Activated CD8-positive, alpha-beta memory T cell treated with anti-CD3 and anti-CD28 coated beads for 4 hours (primary cell): ENCODE measurements at places on chromosomes 2 and 18.

- no peak for DNase-seq
These were observed 54.6 kb downstream of the CYP27C1 start for GRCh38 chr2:127165539-127165935.

GRCh38 chr18:36825526-36825925 is 3.3 kb downstream of the TPGS2 start:
- no peak for DNase-seq

DNA sequence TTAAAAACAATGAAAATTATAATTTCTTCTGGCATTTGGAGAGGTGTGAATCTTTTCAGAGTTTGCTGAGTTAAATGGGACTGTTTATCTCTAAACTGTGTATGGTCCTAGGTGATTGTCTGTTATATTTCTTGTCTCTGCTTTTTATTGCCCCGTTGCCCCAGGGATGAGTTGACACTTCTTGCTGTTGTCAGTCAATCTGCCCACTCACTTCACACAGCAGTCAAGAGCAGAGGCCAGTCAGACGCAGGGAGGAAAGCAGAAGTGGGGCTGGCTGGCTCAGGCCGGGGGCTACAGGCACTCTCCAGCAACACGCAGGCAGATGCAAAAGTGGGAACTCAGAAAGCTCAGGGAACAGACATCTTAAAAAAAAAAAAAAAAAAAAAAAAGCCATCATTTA is 365.2 kb downstream of the CLIP4 start:
- no peak for DNase-seq

GRCh38 chr2:213185147-213185822 is 33.9 kb upstream of the IKZF2 start:
- DNase-seq, result no peak

DNA sequence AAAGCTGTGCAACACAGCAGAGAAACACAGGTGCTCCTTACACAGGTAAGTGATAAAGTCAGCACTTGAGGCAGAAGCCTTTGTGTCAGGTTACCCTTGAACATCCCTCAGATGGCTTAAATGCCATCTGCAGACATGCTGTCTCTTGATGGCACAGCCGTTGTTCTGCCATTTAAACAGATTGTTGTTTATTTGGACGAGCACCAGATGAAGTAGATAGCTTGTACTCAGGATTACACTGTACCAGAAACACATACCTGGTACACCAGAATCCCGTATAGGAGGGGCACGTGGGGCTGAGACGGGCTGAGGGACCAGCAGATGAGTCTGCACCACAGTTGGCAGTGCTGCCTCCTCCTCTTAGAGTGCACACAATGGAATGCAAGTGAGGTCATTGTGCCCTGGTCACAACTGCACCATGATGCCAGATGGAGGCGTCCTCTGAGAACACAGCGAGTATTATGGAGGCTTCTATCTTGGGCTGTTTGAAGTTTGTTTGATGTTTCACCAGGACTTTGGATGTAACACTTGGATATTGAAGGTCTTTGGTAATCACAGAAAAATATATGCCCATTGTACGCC is 143.0 kb downstream of the TANC1 start:
- no peak for DNase-seq

- no peak for DNase-seq
These were observed 177.3 kb downstream of the AGAP1 start for GRCh38 chr2:235670974-235671787.

GRCh38 chr18:27780061-27780745 is 396.7 kb downstream of the CDH2 start:
- no peak for DNase-seq

GRCh38 chr2:36886664-36887063 is 79.7 kb downstream of the STRN start:
- no peak for DNase-seq

GRCh38 chr2:11270891-11271290 is 73.5 kb downstream of the ROCK2 start:
- DNase-seq, result no peak

GRCh38 chr2:186309901-186310300 is 176.2 kb upstream of the ZC3H15 start:
- no peak for DNase-seq

- no peak for DNase-seq
These were observed 481.6 kb downstream of the LPIN1 start for GRCh38 chr2:12227941-12228608.

DNA sequence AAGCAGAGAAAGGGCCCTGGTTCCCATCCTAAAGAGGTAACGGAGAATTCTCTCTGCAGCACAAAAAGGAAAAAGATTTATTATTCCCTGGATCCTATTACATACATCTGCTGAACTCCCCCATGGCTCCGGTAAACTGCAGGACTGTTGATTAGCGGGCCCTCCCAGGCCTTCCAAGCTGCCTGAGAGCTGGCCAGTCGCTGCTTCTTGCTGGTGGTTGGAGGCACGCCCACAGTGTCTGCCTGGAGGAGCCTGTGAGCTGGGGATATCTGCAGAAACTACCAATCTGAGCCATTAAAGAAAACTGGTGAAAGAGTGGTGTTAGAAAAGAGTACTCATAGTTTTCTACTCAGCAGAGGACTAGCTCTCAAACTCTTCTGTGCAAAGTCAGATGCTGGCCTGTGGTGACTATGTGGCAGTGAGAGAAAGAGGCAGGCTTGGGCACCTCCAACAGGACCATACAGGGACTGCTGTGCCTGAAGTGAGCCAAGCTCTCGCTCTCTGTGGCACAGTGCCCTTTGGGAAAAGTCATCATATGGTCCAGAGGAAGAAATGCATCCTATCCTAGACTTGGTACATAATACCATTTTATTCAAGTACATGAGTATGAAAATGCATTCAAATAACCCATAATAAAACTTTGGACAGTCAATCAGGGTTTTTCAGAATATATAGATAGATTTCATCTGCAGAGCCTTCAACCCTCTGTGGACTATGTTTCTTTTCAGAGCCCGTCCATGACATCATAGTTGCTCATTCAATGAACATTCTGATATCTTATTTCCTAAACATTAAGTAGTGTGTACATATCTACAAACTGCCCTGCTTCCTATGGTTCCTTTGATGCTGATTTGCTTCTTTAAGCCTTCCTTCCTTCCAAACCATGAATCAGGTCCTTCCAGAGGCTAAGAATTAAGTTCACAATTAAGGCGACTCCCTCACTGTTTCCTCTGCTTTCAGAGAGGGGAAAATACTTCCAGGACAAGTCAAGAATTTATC is 242.0 kb upstream of the LYPD1 start:
- no peak for DNase-seq

GRCh38 chr2:241159116-241159515 is 8.8 kb downstream of the PPP1R7 start:
- no peak for DNase-seq

- no peak for DNase-seq
These were observed 367.2 kb downstream of the MTX2 start for GRCh38 chr2:176636401-176636800.

DNA sequence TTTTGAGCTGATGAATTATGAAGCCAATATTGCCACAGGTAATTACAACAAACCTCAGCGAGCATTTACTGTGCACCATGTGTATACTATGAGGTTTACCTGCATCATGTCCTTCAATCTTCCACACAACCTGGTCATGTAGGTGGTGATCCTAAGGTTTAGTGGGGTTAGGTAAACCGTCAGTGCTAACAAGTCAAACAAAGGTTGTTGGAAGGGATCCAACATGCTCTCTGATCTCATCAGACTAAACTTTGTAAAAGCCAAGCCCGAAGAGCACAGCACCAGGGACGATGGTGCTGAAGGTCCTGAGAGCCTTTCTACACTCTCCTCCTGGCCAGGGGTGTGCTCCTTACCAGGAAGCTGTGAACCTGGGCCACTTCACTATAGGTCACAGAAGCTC is 29.4 kb downstream of the SH3YL1 start:
- no peak for DNase-seq

GRCh38 chr18:47342566-47342965 is 91.1 kb upstream of the SKOR2 start:
- DNase-seq, result no peak

GRCh38 chr18:56246916-56247315 is 391.5 kb downstream of the TXNL1 start:
- DNase-seq, result no peak

GRCh38 chr18:12308386-12309100 is 502 bp downstream of the TUBB6 start:
- DNase-seq, result no peak

- DNase-seq, result no peak
These were observed 58.7 kb upstream of the LRP1B start for GRCh38 chr2:142189501-142189900.

DNA sequence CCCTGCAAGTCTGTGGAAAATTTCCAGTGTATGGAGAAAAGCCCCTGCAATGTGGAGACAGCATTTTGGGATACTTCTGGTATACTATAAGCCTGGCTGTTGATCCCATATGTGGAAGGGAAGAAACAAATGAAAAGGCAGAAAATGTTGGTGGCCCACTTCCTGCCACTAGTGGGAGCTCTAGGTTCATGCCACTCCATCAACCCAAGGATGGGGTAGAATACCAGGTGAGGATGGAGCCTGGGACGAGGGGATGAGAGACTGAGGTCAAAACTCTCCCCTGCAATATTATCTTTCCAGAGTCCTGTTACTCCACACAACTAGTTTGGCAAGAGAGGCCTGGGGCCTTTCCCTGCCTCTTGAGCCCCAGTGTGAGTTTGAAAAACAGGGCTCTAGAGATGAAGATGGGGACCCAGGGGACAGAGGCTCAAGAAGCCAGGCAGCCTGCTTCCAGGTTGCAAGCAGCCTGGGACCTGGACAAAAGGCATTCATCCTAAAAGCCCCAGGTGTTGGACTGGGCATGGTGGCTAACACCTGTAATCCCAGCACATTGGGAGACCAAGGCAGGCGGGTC is 31.9 kb downstream of the BMP10 start:
- DNase-seq, result no peak

DNA sequence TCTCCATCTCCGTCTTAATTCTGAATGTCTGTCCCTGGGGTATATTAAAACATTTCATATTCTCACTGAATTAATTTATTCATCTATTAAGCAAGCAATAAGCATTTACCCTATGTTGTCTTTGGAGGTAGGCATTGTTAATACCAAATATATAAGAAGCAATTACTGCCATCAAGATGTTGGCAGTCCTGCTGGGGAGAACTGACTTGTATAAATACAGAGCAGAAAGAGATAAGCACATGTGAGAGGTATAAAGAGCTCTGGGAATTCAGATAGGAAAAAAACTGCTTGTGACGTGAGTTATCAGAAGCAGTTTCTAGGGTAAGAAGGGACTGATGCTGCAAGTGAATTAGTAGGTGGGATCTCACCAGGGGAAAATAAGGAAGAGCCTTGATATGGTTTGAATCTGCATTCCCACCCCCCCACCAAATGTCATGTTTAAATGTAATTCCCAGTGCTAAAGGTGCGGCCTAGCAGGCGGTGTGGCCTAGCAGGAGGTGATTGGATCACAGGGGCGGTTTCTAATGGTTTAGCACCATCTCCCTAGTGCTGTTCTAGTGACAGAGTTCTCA is 286.8 kb downstream of the RAD51AP2 start:
- no peak for DNase-seq

GRCh38 chr2:24831221-24832072 is 38.2 kb downstream of the CENPO start:
- DNase-seq, result no peak

DNA sequence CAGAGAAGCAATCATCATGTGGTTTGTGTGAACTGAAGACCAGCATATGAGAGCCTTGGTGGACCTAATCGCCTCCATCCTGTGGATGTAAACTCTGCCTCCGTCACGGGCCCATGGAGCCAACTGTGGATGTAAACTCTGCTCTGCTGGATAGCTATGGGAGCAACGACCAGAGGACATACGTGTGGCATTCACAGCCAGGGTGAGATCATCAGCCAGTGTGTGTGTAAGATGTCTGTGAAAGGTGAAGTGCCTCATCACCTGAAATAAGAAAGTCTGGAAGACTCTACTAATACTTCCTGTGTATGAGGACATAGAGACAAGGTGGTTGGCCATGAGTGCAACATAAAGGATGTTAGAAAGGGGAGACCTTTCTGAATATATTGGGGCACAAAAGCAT is 63.5 kb downstream of the CYB5A start:
- no peak for DNase-seq

DNA sequence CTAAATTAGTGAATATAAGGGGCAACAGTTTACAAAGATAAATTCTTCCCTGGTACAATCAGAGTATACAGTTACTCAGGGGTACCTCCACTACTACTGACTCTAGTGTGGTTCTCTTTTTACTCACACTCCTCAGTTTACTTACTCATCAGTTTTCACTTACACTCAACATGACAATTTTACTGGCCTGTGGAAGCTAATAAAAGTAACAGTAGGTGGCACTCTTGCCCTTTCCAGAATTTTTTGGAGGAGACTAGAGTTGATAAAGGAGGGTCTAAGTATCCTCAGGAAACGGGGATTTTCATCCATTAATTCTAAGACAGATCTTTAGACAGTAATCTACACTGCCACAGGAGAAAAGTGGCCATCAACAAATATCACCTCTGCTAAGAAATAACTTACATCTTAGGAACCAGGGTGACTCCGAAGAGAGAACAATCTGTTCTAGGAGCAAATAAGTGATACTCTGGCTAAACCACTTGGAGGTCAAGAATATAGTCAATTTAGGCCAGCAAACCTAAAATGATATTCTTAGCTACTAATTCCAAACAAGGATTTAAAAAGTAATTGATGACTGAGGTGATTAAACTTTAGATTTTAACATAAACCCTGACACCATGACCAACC is 61.3 kb downstream of the ATL2 start:
- no peak for DNase-seq

GRCh38 chr2:164691346-164691887 is 70.1 kb upstream of the GRB14 start:
- DNase-seq, result no peak

- DNase-seq, result no peak
These were observed 208.8 kb downstream of the CDH2 start for GRCh38 chr18:27967913-27968824.

- DNase-seq, result no peak
These were observed 115.2 kb downstream of the ZEB2 start for GRCh38 chr2:144404586-144405314.

DNA sequence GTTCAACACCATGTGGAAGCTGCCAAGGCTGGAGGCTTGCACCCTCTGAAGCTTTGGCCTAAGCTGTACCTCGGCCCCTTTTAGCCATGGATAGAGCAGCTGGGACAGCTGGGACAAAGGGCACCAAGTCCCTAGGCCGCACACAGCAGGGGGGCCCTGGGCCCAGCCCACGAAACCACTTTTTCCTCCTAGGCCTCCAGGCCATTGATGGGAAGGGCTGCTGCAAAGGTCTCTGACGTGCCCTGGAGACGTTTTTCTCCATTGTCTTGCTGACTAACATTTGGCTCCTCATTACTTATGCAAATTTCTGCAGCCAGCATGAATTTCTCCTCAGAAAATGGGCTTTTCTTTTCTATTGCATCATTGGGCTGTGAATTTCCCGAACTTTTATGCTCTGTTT is 13.7 kb downstream of the RAPGEF4 start:
- DNase-seq, result no peak

DNA sequence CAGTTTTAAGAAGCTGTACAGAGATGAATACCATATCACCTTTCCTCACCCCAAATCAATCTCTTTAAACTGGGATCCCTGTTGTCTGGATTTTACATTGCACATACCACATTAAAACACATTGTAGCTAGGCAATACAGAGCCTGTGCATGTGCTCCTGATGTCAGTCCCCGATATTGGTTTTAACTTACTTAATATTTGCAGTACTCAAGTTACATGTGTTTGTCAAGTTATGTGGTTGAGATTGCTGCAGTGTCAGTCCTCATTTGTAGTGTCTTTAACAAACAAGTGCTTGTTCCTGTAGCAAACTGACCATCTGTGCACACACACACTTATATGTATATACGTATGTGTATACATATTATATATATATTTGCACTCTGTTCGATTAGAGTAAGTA is 10.4 kb upstream of the UBE2E3 start:
- DNase-seq, result no peak
